ENCODE measurements at places on chromosomes 7 and 10.

GRCh38 chr7:85748861-85749260 lies 562.0 kb upstream of the SEMA3D start:
- DNase-seq = no peak

- DNase-seq = no peak
These were observed 17.6 kb upstream of the ORC5 start for GRCh38 chr7:104225451-104225850.

DNA sequence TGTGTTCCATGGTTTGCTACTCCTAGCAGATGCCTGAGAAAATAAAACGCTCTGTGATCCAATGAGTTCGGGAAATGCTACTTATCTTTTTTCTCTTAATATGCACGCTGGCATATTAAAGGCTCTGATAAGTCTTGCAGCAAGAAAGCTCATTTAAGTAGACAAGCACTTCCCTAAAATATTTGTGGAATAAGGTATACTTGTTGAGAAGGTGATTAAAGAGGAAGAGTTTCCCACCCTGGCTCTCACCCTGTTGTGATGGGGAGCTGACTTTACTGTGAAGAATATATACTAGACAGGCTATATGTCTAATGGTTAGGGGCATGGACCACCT lies 279.4 kb downstream of the RPS24 start:
- no peak for DNase-seq

DNA sequence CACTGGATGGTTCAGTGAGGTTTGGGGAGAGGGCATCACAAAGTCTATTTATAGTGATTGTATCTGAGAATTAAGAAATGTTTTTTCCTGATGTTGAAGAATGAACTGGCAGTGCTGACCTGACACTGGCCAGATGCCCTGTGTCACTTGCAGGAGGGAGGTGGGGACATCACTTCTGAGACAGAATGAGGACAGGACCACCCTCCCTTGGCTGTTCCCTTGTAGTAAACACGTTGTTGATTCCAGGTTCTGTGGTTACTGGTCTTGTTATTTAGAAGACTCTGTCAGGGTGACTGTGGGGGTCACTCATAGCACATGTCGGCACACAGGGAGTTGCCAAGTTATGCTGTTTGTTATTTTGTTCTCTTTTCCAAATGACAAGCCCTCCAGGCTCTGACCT lies 126.4 kb downstream of the ADCY1 start:
- no peak for DNase-seq

DNA sequence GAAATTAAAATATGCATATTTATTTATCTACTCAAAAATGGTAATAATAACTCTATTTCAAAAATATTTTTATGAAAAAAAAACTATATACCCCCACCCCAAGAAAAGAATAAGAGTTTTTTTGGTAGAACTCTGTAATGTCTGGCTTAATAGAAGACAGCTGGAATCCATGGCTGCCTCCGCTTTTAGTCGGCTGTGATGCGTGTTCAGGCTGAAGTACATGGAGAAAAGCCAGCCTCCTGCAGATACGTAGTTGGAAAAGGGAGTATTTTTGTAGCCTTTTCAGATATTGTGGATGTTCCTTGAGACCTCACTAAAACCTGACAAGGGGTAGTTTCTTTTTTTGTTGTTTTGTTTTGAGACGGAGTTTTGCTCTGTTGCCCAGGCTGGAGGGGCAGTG lies 10.0 kb downstream of the FOXK1 start:
- no peak for DNase-seq

GRCh38 chr7:128381161-128381821 lies 19.8 kb upstream of the PRRT4 start:
- no peak for DNase-seq

GRCh38 chr10:63376560-63377304 lies 89.0 kb downstream of the JMJD1C start:
- DNase-seq = no peak

GRCh38 chr10:132142396-132143161 lies 44.2 kb upstream of the DPYSL4 start:
- no peak for DNase-seq

DNA sequence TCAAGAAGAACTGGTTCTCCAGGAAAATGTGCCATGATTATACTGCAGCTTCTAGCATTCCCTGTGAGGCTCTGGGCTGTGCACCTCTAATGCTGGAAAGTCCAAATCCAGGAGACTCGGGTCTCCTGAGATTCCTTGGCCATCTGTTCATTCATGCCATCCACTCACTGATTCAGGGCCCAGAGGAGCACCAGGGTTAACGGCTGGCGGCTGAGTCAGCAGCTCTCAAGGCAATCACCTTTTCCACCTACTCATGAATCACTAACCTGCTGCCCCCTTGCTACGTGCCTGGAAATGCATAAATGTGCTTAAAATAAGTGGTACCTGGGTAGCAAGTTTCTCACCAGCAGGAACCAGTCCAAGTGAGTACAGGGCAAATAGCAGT lies 132.7 kb downstream of the KCNMA1 start:
- no peak for DNase-seq

GRCh38 chr7:43844257-43844656 lies 25.1 kb downstream of the MRPS24 start:
- no peak for DNase-seq

DNA sequence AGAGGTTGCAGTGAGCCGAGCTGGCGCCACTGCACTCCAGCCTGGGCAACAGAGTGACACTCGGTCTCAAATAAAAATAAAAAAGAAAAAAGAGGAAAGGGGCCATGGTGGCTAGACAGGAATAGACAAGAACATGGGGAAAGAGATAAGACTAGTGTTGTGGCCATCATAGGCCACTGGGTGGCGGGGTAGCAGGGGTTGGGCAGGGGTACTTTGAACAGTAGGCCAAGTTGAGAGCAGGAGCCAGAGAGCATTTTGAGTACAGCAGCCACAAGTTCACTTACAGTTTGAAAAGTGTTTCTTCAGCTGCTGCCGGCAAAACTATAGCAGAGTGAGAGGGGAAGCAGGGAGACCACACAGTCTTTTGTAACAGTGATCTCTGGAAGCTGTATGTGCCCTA lies 656.0 kb downstream of the CNTNAP2 start:
- DNase-seq = no peak

DNA sequence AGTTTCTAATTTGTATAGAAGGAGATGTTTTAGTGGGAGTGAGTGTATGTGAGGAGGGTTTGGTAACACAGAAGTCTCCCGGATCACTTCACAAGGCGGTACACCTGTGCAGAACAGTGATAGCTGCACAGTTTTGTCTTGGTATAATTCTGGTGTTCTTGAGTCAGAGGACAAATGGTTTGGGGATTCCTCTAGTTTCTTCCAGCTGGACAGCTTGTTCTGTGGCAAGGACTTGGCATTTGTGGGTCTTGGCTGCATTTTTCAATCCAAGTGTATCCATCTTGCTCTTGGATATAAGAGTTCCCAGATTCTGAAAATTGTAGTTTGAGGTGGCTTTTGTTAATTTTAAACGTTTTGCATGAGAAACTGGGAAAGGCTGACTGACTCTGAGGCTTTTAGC lies 135.7 kb downstream of the AHR start:
- DNase-seq = no peak

- DNase-seq = no peak
These were observed 31.5 kb downstream of the CREB3L2 start for GRCh38 chr7:137970253-137970975.

DNA sequence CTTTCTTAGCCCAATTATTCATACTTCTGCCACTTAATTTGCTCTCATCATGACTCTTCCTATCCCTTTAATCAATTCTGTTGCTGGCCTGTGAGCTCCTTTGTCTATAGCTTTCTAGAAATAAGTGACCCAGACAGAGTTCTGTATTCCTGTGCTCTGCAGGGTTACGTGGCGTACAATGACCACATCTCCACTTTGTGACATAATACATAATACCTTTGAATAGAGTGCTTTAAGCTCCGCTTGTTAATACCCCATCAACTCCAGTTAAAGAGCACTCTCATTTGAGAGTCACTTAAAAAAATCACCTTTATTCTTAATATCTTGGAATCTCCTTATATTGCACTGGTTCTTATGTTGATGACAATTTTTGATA lies 619.0 kb downstream of the PARD3 start:
- DNase-seq = no peak

- DNase-seq = no peak
These were observed 91.6 kb downstream of the HECW1 start for GRCh38 chr7:43204081-43204480.

GRCh38 chr10:11605807-11606408 lies 5.5 kb downstream of the USP6NL start:
- DNase-seq = no peak

- DNase-seq = peak; percentile 60
These were observed at the start of gene ZPBP for GRCh38 chr7:50092579-50093491. Gene ZPBP (minus strand): TSS chr7:50093246. CDS start chr7:50093194, 52 bp downstream.

GRCh38 chr10:89093728-89094127 lies 103.1 kb downstream of the FAS start:
- DNase-seq = no peak

Data from CD4-positive, alpha-beta T cell treated with Interleukin-4 for 1 hour (primary cell).